ENCODE measurements at places on chromosomes 4 and X.
A peak's percentile ranks its signal among the peaks of the same experiment; 100 is the strongest.

DNA sequence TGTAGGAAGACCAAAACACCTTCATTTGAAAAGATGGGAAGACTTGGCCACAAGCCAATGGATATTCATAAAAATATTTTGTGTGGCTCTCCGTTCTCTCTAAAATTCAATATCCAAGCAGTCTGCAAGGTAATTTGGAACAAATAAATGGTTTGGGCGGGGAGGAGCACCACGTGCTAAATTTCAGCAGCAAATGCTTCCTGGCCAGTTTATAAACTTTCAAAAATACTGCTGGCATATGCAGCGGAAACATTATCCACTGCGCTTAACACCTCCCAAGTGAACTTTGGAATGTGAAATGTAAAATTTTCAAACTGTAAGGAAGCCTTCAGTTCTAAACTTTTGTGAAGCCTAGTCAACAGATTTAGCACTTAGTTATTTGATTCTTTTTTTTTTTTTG, 191.0 kb downstream of the NSUN7 start:
- no peak for DNase-seq

DNA sequence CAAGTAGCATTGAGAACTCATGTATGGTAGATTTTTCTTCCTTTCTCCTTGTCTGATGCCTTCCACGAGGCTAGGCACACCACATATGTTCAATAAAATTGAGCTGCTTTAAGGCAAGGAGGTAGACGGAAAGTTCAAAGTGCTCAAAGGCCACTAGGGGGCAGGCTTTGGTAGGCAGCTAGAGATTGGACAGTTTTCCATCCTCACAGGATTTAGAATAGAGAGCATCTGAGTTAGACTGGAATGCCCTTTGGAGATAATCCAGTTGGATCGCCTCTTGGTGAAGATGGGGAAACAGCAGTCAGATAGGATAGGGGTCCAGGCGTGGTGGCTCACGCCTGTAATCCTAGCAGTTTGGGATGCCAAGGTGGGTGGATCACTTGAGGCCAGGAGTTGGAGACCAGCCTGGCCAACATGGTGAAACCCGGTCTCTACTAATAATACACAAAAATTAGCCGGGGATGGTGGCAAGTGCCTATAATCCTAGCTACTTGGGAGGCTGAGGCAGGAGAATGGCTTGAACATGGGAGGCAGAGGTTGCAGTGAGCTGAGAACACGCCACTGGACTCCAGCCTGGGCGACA, 30.4 kb downstream of the ELF4 start:
- peak; percentile 67 for DNase-seq

DNA sequence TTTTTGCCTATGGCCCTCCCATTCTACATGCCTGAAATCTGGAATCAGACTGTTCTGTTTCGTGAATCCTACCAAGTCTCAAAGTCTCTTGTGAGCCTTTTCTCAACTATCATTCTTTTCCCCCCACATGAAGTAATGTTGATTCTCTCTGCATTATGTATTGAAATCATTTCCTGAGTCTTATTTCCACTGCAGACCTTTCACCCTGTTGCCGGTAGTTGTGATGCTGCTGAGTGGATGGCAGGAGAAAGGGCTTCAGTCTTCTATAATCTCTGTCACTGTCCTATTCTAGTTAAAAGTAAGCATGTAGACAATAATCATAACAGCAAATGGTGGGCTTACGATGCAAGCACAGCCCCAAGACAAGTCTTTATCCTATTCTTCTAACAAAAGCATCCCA, 75.0 kb downstream of the TBC1D9 start:
- no peak for DNase-seq

GRCh38 chr4:40800064-40800463, 50.3 kb downstream of the NSUN7 start:
- DNase-seq, result no peak

DNA sequence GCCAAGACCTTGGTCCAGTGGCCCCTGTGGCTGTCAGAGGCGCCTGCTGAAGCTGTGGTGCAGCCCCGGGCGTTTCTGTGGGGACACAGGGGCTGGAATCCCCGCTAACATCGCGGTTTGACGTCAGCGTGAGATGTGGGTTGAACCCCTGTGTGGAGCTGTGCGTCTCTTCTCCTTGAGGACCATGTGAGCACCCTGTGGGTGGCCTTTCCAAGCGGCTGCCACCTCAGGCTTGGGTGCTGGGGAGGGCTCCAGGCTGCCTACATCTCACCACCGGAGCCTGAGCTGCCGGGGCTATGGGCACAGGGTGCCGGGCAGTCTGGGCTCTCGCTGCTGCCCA, 27.7 kb downstream of the UVSSA start:
- DNase-seq, result no peak

DNA sequence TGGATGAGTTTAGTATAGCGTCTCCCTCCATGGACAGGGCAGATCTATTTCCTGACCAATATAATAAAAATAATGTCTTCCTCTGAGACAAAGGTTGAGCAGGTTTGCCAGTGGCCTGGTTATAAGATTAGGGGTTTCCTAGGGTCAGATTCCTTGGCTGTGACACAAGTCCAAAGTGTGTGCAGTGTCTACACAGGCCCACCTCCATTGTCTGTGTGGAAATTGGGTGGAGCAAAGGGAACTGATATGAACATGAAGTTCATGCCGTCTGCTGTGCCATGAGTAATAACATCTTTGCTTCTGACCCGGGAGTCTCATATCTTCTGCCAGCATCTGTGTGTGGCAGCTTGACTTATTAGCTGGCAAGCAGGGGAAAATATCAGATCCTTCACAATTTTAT, 187.7 kb upstream of the BOD1L1 start:
- DNase-seq, result no peak

- no peak for DNase-seq
Observed at GRCh38 chr4:138673053-138673452, 342.5 kb upstream of the NOCT start.

DNA sequence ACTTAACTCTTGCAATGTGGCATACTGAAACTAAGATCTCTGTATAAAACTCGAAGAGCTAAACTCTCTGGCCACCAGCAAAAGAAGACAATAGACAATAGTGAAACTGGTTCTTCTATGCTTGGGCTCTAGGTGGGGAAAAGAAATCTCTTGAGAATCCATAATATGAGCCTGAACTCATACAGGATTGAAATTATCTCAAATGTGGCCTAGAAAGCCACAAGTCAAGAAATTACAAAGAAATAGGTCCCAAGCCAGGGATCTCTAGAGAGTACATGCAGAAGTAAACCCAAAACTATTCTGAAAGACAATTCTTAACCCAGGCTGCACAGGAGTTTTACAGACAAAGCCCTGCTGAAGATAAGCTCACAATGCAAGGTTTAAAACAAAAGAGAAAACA, 127.4 kb downstream of the ANAPC10 start:
- no peak for DNase-seq

- DNase-seq, result no peak
Observed at GRCh38 chr4:106358899-106359298, 9.7 kb downstream of the GIMD1 start.

DNA sequence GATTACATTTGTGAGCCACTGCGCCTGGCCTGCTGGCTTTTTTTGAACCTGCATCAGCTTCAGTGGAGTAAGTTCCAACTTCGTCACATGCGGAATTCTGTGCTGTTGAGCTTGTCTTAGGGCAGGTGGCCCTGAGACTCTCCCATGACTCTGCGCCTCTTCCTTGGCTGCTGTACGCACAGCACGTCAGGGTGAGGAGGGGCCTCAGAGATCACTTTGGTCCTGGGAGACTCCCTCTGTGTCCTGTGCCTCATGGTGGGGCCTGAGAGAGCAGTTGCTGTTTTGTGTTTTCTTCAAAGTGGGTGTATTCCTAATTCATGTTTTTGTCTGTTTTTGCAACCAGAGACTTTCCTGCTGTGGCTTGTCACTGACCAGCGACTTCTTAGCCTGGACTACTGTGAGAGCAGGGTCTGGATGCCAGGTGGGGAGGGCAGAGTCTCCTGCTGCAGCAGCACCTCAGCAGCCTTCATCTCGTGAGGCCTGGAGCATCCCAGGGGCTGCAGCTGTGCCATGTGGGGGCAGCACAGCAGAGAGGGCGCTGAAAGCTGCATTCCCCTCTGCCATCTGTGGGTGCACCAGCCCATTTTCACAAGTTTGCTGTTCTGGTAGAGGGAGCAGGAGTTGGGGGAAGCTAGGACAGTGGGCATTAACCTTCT, 107.8 kb downstream of the TNIP2 start:
- no peak for DNase-seq

GRCh38 chr4:144985531-144985930, 112.5 kb downstream of the ANAPC10 start:
- no peak for DNase-seq

DNA sequence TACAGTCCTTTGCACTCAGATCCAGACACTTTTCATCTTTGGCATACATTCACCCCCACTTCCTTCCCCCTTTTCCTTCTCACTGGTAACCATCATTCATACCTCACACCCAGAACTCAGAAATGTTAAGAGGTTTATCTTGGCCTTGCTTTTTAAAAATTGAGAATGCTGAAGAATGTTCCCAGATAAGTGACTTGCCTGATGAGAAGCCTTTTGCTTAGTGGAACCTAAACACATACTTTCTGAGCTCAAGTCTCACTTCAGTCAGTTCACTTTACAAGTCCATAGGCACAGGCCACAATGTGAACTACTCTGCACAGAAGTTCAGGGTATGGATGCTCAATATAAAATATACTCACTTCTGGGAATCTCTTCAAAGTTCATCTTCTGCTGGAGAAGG, 129.4 kb downstream of the GRIA3 start:
- DNase-seq, result no peak

DNA sequence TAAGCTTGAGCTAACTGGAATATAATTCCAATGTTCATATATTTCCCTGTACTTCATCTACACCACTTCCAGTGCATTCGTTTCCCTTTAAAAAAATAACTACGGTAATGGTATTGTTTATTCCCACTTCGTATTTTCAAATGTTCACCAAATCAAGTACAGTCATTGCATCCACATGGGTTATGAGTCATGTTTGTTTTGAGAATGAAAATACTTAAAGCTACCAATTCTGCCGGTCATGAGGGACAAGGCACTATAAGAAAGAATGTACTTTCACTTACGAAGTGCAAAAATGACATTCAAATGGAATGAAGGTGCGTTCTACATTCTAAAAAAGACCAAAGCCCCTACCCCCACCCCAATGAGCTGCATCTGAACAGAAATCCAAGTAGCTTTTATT, 174.4 kb upstream of the FGF13 start:
- DNase-seq, result no peak

Measured in activated CD4-positive, alpha-beta memory T cell treated with anti-CD3 and anti-CD28 coated beads for 36 hours (primary cell).